Dermis blood vessel endothelial cell (primary cell): ENCODE measurements at places on chromosomes 5 and 9. TPM values are rescaled to one million over a fixed set of nuclear protein-coding genes. Genes with fewer than 3 reads are reported as not detected.

GRCh38 chr9:19184144-19184917, 46.2 kb upstream of the DENND4C start:
- peak; percentile 93 for DNase-seq

- DNase-seq = peak; percentile 88
Observed at GRCh38 chr5:98927242-98927988, 1.4 kb downstream of the CHD1 start.

DNA sequence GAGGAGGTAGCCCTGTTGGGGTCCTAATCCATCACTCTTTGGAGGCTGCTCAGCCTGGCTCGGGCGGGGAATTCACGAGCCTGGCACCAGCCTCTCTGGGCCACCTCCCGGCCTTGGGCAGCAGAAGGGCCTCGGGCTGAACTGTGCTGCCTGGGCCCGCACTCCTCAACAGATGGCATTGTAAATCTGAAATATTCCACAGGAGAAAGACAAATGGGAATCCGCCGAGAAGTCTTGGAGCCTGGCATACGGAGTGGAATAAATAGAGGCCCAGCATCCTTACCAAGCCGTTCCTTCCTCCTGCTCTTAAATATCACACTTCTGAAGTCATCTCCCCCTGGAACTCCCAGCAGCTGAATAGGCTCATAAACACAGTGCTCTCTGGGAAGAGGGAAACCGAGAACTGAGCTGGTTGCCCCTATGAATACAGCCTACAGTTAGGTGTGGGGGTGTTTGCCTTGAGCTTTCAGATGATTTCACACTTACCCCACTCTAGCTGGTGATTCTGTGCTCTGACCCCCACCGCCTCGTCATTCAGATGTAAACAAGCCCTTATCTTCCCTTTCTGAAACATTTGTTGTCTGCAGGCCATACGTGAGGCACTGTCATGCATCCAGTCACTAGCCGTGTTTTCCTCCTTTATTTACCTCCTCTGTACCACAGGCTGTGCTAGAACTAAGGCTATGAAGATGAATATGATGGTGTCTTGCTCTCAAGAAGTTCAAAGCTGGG, 455.0 kb upstream of the CLINT1 start:
- DNase-seq = no peak

- no peak for DNase-seq
Observed at GRCh38 chr9:126464694-126465441, 138.2 kb downstream of the MVB12B start.

DNA sequence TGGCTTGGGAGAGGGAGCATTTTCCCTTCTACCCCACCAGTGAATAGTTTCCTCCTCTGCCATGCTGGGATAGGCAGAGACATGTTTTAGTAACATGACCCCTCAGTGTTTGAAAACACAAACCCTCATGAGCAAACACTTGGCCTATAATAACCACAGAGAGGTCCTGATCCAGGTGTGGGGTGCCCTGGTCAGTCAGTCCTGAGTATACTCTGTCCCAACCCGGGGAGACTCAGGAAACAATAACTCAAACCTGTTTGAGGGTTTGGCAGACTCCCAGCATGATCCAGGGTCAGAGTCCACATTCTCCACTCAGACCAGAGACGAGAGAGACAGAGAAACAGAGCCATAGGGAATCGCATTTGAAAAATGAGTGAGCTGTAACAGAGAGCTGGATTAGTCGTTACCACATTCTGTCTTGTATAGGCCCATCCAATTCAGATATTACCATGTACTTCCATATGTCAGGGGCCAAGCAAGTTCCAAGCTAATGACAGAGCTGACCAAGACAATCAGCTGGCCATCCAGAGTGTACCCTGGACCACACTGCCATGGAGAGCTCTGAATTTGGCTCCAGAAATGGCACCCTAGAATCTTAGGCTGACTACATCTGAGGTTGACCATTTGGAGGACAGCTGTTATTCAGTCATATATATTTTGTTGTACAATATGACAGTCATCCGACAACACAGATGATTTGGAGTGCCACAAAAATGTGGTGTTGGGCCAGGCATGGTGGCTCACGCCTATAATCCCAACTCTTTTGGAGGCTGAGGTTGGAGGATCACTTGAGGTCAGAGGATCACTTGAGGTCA, 4.2 kb upstream of the CA9 start:
- no peak for DNase-seq

Gene REEP5
- 40.7 and 50.8 TPM in 2 replicates for total RNA-seq

Gene TTC16
- not detected in 2 replicates for total RNA-seq
